ENCODE measurements at places on chromosomes 2 and 18.
A peak's percentile ranks its signal among the peaks of the same experiment; 100 is the strongest.

- DNase-seq = no peak
Observed at GRCh38 chr18:47917923-47918610, 12.4 kb downstream of the SMAD2 start.

- DNase-seq = no peak
Observed at GRCh38 chr2:96602330-96602823, 35.7 kb downstream of the KANSL3 start.

- DNase-seq = peak; percentile 46
Observed at GRCh38 chr2:233152541-233152940, 92.4 kb downstream of the INPP5D start.

- no peak for DNase-seq
Observed at GRCh38 chr2:240935103-240935876, 29.2 kb downstream of the CROCC2 start.

- no peak for DNase-seq
Observed at GRCh38 chr2:48450936-48451602, 78.9 kb upstream of the STON1 start.

GRCh38 chr2:86764661-86765309 lies 25.9 kb downstream of the CD8A start:
- DNase-seq = peak; percentile 36

GRCh38 chr2:210474776-210475175 lies 1.8 kb downstream of the LANCL1 start:
- no peak for DNase-seq

DNA sequence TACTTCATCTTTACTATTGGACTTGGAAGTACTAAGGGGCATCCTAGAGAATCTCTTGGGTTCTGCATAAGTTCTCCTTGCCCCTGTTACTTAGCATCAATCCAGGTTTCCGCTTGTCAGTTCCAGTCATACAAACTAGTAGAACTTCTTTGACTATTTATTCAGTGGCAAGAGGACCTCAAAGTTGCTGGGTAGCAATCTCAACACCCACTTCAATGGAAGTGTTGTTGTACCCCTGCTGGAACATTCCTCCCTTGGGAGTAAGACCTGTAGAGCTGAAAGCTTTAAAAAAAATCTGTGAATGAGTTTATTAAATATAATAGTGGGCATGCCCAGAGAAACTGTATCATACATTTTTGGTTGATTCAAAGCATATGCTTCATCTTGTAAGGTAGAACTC lies 27.0 kb downstream of the BIRC6 start:
- DNase-seq = no peak

GRCh38 chr18:78510636-78511035 lies 469.0 kb upstream of the SALL3 start:
- DNase-seq = no peak

DNA sequence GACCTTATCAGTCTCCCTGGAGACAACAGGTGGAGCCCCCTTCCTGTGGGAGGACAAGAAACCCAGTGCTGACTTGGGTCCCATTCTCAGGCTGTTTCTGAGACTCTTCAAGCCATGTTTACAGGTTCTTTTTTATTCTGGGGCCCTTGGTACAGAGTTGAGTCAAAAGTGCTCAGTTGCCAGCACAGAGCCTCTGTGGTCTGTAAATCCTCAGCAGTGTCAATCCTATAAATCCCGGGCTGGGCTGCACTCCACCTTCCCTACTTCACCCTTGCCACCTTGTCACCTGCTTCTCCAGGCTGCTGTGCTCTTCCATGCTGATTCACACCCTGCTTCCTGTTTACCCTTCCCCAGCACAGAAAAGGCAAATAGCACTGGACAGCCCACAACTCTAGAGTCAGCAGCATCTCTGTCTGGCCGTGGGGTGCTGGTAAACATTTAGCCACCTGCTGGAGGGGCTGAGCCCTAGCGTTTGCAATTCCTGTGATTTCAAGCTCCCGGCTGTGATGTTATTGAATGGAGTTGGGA lies 74.7 kb downstream of the TNFRSF11A start:
- no peak for DNase-seq

- DNase-seq = no peak
Observed at GRCh38 chr2:208049441-208049840, 24.1 kb upstream of the PLEKHM3 start.

GRCh38 chr2:84395820-84396219 lies 63.3 kb downstream of the SUCLG1 start:
- DNase-seq = peak; percentile 78

- DNase-seq = no peak
Observed at GRCh38 chr2:2600366-2600765, 269.3 kb upstream of the MYT1L start.
